ENCODE measurements at places on chromosomes 16 and 17.

- DNase-seq, result no peak
Measured at GRCh38 chr17:36657390-36657762, 56.0 kb downstream of the MRM1 start.

GRCh38 chr16:53882310-53882709, 178.4 kb downstream of the FTO start:
- no peak for DNase-seq

DNA sequence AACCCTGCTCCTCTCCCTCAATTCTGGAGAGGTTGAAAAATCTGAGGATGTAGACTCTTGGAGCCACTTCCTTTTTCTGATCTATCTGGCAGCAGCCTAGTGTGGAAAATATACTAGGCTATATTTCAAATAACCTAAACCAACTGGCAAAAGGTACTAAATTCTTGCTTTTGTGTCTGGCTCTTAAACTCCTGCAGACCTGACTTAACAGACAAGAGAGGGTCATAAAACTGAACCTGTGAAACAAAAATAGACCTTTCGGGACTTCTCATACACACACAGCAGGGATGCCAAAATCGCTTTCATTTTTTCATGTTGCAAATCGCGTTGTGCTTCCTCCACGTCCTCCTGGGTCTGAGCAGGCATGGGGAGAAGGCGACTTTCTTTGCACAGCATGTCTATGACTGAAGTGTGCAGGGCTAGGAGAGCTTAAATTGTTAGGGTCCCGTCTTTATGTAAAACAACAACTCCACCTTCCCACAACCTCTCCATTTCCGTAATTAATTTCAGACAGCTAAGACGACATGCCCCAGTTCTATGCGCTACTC, 520.7 kb upstream of the PSMD7 start:
- DNase-seq, result no peak

DNA sequence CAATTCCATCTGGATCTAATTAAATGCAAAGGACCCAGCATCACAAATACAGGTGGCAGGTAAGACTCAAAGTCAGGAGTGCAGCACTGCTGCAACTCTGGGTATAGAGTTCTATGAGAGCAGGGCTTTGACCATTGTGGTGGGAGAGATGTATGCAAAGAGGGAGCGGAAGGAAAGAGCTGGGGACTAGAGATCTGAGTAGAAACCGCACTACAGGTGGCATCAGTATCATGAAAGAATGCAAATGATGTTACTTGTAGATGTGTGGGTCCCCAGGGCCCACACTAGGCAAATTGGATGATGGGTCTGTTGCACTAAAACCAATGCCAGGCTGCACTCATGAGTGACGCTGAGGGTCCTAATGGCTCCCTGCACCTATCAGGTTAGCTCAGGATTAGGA, 287.1 kb upstream of the ASIC2 start:
- no peak for DNase-seq

DNA sequence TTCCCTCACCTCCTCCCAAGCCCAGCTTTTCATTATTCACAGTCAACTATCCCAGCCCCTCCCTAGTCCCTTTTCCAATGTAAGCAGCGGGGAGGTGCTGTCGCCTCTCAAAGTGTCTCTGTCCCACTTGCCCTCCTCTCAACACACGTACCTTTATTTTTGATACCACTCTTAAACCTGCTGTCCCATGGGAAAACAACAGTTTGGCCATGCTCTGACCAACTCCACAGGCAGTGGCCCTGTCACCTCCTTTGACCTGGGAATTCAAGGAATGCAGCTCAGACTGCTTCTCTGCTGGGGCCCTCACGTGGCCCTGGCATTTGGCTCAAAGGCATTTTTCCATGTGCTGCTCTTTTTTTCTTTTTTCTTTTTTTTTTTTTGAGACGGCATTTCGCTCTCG, 4.2 kb downstream of the LYRM9 start:
- DNase-seq, result no peak

GRCh38 chr17:21286909-21287702, 2.6 kb downstream of the MAP2K3 start:
- DNase-seq, result no peak

- no peak for DNase-seq
Measured at GRCh38 chr17:17190188-17190587, 15.9 kb downstream of the PLD6 start.

- DNase-seq, result no peak
Measured at GRCh38 chr17:6394055-6394606, 40.8 kb downstream of the AIPL1 start.

DNA sequence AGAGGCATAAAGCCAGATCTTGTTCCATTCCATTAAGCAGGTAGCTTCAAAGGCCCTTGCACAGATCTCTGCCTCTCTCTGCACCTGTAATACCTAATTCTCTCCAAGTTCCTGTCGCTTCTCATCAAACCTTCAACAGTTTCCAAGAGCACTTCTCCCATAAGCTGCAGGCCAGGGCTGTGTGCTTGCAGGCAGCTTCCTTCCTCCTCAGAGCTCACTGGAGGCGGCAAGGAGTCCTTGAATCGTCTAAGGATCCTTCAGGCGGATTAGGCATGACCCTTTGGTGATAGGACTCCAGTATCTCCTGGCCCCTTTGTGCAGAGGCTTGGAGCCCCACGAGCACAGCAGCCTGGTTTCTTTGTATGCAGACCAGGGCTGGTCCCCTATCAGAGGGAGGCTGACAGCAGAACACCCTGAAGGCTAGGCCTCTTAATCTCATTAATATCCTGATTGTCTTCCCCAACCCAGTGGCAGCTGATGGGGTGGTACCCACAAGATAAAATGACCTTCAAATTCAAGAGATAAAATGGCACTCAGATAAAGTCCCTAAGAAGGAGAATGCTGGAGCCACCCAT, 19.8 kb downstream of the HNF1B start:
- no peak for DNase-seq

DNA sequence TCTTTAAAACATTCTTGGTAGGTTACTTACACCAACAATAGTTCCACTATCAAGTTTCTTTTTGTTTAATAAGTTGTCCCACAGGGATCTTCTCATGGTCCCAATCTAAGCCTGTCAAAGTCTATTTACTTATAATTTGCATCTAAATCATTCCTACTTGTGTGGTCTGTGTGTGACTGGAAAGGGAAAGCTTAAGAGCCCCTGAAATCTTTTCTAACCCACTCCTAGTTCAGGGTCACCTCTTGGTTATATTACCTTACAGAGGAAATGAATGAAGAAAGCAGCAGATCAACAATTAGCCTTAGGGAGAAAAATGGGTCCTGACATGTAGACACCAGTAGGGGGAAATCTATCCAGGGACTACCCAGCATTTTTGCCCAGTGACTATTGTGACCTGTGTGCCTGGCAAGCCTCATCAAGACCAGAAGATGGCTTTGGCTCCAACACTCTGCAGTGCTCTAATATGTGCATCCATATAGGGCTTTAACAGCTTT, 110.4 kb upstream of the HAS3 start:
- DNase-seq, result no peak

DNA sequence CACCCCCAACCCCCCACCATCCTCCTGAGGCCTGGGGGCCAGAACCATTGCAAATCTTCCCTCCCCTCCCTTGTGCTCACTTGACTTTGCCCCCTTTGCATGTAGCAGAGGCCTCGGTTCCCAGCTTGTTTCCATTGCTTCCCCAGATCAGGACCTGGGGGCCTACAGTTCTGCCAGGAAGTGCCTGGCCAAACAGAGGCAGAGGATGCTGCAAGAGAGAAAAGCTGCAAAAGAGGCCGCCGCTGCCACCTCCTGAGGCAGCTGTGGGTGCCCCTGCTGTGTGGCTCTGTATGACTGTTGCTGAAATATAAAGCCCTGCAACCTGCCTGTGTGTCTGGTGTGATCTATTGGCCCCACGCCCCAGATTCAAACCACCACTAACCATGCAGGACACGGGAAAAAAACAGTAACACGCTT, 2.3 kb downstream of the NDUFB10 start:
- no peak for DNase-seq

DNA sequence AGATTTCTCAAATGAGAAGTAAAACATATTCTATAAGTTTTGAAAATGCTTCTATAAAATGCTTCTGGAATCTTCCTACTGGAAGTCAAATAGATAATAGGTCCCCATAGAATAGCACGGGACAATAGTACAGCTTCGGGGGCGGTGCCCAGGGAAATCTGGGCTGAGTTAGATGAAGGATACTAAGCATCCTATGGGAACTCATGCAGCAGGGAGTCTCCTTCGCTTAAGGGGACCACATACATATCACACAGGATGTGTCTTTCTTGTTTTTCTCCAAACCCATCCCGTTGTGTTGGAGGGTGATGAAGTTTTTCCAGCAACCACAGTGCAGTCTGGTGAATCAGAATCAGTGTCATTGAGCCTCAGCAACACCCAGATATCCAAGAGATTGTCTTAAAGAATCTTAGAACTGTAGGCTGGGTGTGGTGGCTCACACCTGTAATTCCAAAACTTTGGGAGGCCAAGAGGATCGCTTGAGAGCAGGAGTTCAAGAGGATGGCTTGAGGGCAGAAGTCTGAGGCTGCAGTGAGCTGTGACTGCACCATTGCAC, 84.2 kb downstream of the PITPNC1 start:
- no peak for DNase-seq

- DNase-seq, result no peak
Measured at GRCh38 chr16:3599922-3600321, 11.5 kb downstream of the SLX4 start.

GRCh38 chr17:73363442-73364154, 51.8 kb upstream of the CDC42EP4 start:
- no peak for DNase-seq

GRCh38 chr17:41939044-41939692, 8.8 kb downstream of the ODAD4 start:
- no peak for DNase-seq

- no peak for DNase-seq
Measured at GRCh38 chr17:37278247-37278894, 97.4 kb upstream of the C17orf78 start.

DNA sequence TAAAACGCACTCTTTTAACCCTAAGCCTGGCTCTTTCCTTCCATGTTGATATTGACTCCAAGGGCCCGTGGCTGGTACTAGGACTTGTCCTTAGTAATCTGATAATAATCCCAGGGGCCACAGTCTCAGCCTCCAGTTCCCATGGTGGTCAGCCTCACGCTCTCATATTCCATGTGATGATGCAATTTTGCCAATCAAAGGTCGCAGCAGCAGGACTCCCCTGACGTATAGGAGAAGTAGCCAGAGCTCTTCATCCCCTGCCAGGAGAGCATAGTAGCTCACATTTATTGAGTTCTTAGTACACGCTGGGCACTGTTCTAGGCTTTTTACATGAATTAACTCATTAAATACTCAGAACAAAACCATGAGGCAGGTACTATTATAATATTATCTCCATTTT, 42.4 kb downstream of the CD300LF start:
- no peak for DNase-seq

DNA sequence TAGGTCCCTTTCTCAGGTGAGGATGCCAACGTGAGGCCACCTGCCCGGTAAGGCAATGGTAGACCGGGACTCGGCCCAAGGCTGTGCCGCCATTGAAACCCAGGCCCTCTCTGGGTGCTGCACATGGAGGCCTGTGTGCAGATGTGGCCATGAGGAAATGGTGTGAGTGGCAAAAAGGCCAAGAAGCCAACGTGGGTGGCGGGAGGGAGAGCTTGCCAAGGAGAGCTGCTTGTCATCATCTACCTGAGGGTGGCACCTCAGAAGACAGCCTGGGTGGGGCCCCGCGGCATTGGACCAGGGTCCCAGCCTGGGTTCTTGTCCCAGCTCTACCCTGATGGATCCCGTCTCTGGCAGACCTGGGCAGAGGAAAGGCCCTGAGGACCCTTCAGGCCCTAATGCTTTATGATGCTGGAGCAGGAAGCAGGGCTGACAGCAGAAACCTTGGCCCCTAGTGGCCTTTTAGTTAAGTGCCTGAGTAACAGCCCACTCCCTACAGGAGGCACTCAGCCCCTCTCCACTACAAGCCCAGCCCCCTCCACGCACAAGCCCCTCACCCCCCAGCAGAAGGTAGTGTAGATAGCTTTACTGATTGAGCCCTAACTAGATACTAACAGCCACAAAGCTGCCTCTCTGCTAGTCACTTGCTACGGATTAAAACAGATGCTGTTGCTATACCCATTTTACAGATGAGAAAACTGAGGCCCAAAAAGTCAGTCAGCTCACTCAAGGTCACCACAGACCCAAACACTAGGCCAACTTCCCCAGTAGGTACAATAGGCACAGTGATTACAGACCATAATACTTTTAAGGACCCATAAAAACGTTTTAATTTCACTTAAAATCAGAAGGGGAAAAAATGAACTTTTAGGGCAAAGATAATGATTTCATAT, 26.2 kb upstream of the KIFC3 start:
- no peak for DNase-seq

DNA sequence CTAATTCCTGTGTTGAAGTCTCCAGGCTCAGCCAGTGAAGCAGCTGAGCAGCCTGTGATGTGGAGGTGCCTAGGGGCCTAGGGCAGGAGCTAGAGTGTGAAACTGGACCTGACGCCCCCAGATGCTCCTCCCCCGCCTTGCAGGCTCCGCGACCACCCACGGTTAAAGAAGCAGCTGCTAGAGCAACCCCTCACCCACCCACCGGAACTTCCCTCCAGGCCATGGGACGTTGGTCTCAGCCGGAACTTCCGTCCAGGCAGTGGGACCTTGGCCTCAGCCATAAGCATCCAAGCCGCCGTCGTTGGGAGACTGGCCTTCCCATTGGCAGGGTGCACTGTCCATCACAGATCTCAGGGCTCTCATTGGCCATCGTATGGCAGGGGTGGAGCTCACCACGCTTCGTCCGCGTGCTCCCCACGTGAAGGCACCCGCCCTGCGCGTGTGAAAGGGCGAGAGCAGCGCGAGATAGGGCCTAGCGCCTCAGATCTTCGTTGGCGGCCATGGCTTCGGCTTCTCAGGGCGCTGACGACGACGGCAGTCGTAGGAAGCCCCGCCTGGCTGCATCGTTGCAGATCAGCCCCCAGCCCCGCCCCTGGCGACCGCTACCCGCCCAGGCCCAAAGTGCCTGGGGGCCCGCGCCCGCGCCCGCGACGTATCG, at the start of gene ADAD2:
ADAD2 (plus strand) TSS at position 427 of the 658 bp plus-strand sequence; CDS start at position 501, 74 bp downstream.
- no peak for DNase-seq

Measured in effector memory CD4-positive, alpha-beta T cell (primary cell).